ENCODE measurements at places on chromosomes 11 and 22.

- no peak for DNase-seq
These were observed 43.7 kb downstream of the DKK3 start for GRCh38 chr11:11964774-11965150.

DNA sequence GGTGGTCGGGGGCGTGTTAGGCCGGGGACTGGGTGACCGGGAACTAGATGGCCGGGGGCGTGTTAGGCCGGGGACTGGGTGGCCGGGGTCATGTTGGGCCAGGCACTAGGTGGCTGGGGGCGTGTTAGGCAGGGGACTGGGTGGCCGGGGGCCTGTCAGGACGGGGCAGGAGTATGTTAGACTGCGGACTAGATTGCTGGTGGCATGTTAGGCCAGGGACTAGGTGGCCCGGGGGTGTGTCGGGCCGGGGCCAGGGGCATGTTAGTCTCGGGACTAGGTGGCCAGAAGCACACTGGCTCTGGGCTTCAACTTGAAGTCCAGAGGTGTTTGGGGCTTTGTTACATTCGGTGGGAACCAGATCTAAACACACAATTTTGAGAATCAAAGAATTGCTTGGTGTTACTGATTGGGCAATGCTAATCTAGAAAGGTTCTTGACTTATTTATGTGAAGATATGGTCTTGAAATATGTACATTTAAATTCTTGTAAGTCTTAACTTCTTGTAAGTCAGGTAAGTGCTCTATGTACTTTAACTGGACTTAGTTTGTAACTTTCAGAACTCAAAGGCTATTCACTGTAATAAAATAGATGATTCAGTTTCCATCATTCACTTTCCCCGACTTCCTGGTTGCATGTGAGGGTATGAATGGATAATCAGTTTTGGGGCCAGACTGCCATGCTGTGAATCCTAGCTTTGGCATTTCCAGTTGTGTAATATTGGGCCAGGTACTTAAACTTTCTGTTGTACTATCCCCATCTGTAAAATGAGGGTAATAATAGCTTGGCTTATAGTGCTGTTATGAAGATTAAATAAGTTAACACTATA is 1.1 kb downstream of the EXT2 start:
- DNase-seq, result no peak

DNA sequence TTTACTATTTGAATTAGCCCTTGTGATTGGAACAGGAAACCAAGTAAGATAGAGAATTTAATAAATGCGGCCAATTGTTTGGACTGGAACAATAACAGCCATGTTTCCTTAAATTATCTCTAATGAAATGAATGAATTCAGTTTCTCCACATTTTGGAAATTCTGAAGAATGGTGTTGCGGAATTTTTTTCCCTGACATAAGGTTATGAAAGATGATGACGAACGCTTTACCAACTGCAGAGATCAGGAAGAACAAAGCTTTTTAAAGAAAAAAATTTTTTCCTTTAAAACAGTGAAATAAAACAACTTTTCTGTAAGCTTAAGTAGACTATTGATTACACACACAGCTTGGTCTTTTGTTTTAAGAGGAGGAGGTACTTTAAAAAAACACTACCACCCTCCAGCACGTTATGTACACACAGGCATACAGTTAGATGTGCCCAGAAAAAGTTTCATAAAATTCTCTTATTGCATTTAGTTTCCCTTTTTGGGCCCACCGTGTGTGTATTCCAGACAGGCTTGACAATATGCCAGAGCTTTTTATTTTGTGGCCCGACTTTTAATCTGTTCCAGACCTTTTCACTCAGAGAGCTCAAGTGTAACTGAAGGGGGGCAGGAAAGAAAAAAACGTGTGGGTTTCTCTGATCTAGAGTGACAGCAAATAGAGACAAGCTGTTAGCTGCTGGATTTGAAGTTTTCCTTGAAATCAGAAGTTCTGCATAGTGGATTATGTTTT is 77.3 kb downstream of the YAP1 start:
- DNase-seq, result no peak

- no peak for DNase-seq
These were observed 23.8 kb downstream of the LMO2 start for GRCh38 chr11:33867996-33868646.

DNA sequence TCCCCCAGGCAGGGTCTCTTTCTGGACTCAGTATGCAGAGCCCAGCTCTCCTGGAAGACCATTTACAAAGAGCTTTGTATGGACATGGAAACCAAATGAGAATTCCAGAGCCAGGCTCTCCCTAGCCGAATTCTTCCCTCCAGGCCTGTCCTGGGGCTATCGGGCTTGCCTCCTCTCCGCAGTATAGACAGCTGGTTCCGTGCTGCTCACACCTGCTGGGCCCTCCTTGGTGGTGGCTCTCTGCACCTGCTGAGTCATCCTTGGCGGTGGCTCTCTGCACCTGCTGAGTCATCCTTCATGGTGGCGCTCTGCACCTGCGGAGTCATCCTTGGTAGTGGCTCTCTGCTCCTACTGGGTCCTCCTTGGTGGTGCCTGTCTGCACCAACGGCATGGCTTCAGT is 743.5 kb downstream of the BRD1 start:
- no peak for DNase-seq

DNA sequence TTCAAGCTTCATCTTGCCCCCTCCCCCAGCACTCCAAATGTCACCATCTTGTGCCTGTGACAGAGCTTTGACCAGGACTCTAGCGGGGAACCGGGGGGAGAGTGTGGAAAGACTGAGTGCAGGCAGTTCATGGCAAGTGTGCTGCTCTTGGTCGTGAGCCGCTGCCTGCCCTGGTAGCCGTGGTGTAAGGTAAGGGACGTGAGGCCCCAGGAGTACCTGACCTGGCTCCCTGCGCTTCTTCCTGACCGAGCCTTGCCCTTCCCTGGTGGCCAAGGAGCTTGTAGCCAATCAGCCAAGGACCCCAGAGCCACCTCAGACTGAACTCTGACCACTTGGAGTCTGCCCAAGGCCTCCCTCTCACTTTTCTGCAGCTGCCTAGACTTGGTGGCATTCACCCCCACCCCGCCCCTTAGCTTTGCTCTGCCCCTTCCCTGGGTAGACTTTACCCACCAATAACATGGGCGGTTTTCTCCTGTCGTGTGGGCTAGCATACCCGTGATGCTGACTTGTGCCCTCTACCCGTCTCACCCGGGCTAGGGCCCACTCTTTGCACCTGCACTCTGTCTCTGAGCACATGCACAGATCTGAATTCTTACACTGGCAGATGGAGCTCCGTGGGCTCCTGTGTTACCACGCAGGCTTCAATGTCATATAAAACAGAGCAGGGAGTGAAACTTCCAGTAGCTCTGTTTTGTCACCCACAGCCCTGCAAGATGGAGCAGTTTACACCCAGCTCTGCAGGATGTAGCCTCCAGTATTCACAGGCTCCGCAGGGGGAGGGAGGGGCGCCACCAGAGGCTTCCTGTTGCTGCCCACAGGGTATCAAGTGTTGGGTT is 1.5 kb downstream of the DGKZ start:
- no peak for DNase-seq

- no peak for DNase-seq
These were observed 2219.9 kb downstream of the LRRC4C start for GRCh38 chr11:39239553-39239952.

GRCh38 chr11:44622721-44623258 is 57.3 kb downstream of the CD82 start:
- no peak for DNase-seq

DNA sequence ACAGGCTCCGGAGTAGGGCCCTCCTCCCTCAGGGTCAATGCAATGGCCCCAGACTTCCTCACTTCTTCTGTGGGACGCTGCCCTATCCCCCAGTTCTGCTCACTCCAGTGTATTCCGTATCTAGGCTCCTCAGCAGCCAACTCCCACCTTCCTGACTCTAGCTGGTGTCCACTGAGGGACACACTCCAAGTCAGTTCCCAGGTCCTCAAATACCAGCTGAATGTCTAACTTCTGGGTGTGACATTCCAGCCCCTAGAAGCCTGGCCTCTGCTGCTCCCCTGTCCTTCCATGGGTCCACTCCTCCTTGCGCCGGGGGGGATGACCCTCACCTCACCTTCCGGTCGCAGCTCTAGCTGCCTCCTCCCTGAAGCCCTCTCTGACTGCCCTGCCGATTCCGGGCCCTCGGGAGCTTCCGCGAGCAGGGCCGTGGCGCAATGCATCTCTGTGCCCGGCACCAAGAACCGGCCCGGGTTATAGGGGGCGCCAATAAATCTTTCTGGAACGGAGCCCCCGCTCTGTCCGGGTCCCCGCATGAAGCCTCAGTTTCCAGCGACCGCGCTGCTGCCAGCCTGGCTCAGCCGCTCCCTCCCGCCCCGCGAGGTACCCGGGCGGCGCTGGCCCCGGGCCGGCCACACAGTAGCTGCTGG is 15.4 kb downstream of the BAD start:
- no peak for DNase-seq

GRCh38 chr11:134730101-134730500 is 318.1 kb upstream of the B3GAT1 start:
- no peak for DNase-seq

GRCh38 chr11:75315439-75315805 is 36.0 kb downstream of the ARRB1 start:
- DNase-seq, result no peak

- DNase-seq, result no peak
These were observed 629.5 kb downstream of the NTM start for GRCh38 chr11:131999955-132000354.

DNA sequence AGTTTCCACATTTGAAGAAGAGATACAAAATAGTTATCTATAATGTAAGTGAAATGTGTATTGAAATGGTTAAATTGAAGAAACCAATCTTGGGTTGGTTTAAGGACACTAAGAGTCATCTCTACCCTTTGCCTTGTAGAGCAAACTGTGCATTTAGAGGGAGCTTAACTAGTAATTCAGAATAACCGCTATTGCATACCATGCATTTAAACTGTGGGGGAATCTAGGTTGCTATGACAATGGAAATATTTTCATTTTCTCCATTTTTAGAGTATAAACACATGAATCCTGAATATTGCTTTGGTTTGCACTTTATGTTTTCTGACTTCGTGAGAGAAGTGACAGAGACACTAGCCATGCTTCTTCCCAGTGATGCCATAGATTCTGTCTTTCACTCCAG is 39.7 kb downstream of the FAT3 start:
- no peak for DNase-seq

DNA sequence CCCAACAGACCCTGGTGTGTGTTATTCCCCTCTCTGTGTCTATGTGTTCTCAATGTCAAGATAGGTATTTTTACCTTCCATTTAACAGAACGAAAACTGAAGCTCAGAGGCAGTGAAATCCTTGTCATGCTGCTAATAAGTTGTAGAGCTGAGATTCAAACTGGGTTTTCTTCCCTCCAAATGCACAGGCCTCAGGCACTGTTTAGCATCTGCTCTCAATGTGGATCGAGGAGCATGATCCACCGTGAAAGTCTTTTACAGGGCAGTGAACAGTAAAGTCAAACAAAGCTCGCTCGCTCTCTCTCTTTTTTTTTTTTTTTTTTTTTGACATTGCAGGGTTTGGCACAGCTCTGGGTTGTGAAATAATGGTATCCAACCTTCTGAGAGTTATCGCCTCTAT is 401.0 kb upstream of the SYN3 start:
- DNase-seq, result no peak

- no peak for DNase-seq
These were observed 30.9 kb downstream of the FADD start for GRCh38 chr11:70233962-70234361.

GRCh38 chr11:8291421-8292350 is 28.0 kb upstream of the LMO1 start:
- no peak for DNase-seq

DNA sequence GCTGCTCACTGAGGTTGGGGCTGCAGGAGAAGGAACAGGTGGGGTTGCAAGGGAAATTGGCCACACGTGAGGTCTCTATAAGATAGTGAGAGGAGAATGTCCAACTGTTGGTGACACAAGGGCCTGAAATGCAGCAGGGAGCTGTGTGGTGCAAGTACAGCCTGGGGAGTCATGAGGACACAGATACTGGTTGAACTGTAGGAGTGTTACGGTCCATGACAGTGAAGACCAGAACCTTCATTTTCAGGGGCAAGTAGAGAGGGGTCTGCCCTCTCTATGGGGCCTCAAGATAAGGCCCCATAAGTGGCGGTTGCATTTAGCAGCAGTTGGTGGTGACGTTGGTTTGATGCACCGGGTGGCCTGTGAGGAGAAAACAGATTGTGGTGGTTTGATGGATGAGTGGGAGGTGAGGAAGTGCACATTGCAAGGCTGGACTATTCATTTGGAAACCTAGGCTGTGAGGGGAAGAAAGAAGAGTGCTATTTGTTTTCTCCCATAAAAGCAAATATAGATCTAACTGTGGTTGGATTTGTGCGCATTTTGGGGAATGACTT is 39.4 kb downstream of the MICAL2 start:
- DNase-seq, result no peak

DNA sequence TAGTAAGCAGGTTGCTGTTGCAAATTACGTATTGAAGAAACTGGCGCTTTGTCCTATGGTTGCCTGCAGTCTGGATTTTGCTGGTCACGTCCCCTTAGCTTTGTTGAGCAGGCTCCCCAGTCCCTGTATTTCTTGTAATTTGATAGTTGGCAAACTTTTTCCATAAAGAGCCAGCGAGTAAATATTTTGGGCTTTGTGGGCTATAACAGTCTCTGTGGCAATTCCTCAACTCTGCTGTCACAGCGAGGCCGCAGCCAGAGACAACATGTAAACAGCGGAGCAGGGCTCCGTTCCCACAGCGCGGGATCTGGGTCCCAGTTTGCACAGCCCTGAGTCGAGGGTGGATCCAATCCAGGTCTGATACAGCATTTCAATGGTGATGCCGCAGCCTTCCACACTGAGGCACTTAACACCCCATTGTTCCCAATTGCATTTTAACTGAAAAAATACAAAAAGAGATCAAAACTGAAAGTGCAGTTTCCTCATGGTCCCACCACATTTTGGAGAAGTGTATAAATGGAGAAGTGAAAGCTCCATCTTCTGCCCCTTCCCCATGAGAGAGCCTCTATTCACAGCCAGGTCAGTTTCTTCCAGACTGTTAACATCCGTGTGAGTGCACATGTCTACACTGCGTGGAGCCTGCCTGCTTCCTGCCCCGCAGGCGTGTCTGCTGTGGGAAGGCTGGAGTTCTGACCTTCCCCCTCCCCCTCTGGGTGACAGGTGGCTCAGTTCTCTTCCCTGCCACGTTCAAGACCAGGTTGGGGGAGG is 89.1 kb downstream of the RPS6KA4 start:
- DNase-seq, result no peak

- no peak for DNase-seq
These were observed 982.7 kb downstream of the OPCML start for GRCh38 chr11:132549561-132549960.

- DNase-seq, result no peak
These were observed 1293.0 kb upstream of the TENM4 start for GRCh38 chr11:80733790-80734189.

GRCh38 chr11:1291295-1292017 is 18.0 kb downstream of the TOLLIP start:
- DNase-seq, result no peak

Data from cortex of kidney (tissue), 1 donor.